ENCODE measurements at places on chromosomes 3 and 15.

DNA sequence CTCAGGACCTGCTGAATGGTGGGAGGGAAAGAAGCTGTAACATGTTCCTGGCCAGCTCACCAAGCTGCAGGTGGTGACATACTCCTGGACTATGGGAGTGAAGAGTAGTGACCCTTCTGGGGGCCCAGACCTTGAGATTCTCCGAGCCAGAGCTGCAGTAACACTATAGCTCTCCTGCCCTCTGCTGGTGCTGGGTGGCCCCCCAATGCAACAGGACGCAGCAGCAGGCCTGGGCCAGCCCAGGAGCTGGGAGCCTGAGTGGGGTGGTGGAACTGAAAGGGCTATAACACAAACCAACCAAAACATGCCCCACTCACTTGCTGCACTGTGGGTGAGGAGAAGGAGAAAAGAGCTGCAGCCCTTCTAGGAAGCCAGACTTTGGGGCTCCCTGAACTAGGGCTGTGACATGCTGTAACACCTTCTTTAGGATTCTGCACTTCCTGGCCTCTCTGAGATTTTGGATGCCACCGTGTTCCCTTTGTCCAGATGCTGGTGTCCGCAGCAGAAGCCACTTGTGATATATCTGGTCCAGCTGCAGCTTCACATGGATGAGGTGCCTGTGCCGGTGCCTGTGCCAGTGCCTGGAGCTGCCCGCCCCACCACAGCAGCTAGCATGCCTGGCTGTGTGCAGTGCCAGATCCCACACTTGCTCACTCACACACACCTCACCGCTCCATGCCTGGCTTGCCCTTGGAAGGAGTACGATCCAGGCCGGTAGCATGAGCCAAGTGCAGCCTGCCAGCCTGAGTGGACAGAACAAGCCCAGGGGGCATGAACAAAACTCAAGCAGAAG, 636.8 kb upstream of the KCNMB2 start:
- no peak for DNase-seq

- DNase-seq = no peak
Observed at GRCh38 chr3:71548705-71549384, 34.7 kb downstream of the FOXP1 start.

- no peak for DNase-seq
Observed at GRCh38 chr15:50871832-50872231, 36.7 kb upstream of the AP4E1 start.

- no peak for DNase-seq
Observed at GRCh38 chr3:172648747-172649146, 62.1 kb downstream of the NCEH1 start.

DNA sequence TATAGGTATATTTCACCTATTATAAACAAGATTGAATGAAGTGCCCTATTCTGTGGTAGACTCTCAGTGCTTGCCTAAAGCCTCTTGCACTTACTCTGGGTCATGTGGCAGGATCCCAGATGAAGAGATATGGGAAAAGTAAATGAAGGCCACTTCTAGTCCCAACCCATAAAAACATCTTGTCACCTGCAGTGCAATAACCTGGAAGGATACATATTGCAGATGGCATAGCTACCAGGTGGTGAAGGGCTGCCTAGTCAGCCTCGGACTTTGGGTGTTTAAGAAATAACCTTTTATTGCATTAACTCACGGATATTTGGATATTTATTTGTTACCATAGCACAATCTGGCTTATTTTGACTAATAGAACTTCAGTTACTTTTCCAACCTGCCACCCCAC, 367.1 kb downstream of the UNC13C start:
- DNase-seq = no peak

GRCh38 chr15:39125904-39126303, 455.0 kb upstream of the THBS1 start:
- no peak for DNase-seq

DNA sequence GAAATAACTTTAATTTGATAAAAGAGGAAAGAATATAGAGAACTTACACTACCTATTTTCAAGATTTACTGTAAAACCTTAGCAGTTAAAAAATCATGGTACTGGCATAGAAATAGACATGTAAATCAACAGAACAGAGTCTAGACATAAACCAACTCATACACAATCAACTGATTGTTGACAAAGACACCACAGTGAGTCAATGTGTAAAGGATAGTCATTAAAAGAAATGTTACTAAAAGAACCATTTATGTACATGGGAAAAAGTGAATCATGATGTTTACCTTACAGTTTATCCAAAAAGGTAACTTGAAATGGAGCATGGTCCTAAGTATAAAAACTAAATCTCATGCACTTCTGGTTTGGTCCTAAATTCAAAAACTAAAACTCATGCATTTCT, 847.4 kb downstream of the IGSF11 start:
- no peak for DNase-seq

GRCh38 chr3:120364821-120365220, 15.7 kb upstream of the LRRC58 start:
- DNase-seq = no peak

DNA sequence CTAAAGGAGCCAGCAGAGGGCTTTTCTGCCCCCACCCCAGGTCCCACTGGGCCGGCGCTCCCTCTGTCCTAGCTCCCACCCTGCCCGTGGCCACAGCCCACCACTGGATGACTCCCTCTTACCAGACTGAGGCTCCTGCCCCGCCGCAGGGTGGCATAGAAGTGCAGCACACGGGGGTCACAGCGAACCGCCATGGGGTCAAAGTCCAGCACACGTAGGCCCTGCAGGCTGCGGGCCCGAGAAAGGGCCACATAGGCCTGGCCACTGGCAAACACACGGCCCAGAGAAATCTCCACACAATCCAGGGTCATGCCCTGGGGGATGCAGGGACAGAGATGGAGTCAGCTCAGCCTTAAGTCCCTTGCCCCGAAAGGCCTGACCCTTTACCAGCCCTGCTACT, 9.0 kb downstream of the PIF1 start:
- no peak for DNase-seq

- no peak for DNase-seq
Observed at GRCh38 chr3:99851955-99852354, 34.3 kb downstream of the CMSS1 start.

DNA sequence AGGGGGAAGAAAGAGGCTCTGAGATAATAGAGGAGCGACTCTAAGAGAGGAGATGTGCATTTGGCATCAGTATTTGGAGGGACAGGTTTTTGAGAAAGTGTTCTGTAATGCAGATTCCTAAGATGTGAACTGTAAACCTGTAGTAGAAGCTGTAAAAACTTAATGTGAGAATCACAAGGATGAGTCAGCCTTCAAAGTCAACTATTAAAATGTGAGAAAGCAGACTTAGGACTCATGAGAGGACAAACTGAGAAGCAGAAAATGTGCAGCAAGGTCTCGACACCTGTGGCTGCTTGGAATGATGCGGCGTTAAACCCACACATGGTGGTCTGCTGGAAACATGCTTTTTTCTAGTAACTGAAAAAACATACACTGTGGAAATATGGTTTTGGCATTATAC, 36.0 kb downstream of the USP13 start:
- DNase-seq = no peak

DNA sequence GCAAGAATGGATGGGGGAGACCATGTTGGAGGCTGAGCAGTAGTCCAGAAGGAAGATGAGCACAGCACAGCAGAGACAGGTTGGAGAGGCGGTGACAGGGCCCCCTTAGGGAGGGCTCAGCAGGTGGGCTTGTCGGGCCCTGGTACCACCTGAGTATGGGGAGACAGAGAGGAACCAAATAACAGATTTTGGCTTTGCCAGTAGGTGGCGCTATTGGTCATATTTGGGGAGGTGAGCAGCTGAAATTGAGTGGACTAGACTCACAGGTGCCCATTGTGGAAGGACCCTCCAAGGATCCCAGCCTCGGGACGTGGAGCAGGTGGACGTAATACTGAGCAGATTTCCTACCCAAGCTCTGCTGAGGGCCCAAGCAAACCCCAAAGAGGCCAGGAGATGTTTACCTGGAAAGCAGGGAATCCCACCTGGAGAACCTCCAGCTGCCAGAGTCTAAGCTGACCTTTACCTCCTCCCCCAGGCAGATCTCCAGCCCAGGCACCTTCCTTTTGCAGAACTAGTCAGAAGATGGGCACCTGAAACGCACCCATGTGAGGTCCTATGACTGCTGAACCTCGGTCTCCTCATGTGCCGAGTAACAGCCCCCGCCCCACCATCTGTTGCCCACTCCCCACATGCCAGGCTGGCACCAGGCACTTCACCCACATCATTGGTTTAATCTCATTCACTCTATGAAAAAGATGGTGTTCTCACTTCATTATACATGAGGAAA, 24.6 kb upstream of the CORO2B start:
- DNase-seq = peak; percentile 16

DNA sequence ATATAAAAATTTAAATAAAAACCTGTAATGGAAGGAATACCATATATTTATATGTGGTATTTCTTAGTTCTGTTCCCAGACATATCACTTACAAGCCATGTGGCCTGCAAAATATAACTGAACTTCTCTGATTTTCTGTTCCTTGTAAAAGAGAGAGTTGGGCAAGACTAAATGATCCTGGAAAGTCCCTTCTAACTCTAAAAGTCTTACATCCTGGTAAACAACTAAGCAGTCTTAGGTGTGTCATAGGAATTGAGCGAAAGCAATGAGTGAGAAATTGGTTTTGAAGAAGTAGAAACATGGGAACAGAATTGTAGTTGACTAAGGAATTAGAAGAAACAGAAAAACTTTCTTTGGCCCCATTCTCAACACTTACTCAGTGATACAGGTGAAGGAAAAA, 25.3 kb upstream of the IL20RB start:
- DNase-seq = no peak

DNA sequence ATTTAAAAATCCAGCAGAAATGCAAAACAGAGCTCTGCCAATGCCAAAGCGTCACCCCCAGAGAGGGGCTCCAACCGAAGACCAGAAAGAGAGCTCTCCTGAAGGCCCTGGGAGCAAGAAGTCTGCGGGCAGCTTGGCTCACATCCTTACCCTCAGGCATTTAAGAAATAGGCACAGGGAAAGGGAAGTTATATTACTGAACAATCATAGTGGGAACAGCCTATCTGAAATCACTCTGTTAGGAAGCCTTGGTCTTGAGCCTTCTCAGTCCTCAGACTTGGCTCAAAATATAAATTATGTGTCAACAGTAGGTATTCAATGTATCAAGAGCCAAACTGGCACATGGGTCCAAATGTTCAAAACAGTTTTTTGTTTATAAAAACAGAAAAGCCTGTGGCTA, 10.3 kb upstream of the PPARG start:
- no peak for DNase-seq

- DNase-seq = no peak
Observed at GRCh38 chr3:83559082-83559481, 1399.7 kb upstream of the CADM2 start.

- no peak for DNase-seq
Observed at GRCh38 chr15:65335278-65336055, 31.0 kb downstream of the RNU5B-1 start.

DNA sequence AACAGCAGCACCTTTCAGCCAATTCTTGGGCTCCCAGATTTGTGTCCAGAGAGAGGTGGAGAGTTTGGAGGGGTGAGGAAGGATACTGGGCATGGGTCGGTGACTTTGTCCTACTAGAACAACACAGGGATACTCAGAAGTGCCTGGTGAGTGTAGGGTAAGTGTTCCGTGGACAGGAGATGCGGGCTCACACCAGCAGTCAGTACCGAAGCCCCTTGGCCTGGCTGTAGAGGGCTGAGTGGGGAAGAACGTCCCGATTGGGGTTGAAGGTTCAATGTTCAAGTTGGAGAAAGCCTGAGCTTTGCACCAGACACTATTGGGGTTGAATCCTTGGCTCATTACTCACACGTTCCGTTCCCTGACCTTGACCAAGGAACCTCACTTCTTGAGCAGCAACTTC, 40.8 kb upstream of the SLC6A11 start:
- no peak for DNase-seq

DNA sequence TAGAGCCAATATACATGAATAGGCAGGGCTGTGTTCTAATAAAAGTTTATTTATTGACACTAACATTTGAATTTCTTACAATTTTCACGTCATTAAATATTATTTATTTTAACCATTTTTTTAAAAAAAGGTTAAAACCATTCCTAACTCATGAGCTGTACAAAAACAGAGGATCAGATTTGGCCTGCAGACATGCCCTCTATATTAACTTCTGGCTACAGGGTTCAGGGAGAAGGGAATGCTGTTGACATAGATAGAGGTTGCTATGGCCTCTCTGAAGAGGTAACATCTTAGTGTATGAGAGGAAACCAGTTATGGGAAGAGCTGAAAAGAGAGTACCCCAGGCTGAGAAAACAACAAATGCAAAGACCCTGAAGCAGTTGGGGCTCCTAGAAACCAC, 19.1 kb upstream of the RAP2B start:
- no peak for DNase-seq

DNA sequence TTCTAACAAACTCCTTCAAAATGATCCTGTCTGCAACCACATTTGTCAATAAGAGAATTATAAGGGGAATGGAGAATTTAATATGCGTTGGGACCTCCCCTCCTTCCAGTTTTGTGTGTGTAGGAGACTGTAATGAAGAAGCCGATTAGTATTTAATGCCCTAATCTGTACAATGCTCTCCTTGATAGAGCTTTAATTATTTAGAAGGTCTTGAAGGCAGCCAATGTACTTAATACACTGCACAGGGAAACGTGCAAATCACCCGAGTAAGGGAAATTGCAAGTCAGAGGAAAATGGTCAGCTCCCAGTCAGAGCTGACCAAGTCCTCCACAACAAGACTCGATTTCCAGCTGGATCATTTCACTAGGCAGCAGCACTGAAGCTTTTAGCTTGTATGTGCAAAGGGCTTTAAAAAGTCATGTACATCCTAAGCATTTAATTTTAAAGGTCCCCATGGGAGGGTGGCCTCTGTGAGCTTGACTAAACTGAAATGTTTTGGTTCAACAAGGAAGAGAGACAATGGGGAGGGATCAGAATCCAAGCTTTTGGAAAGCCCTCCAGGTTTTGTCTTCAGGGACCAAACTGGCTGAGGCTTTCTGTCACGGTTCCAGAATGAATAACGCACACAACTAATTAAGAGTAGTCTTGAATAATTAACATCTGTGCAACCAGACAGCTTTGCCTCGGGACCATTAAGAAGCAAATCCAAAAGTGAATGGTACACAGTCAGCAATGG, 159.8 kb upstream of the MITF start:
- DNase-seq = no peak

DNA sequence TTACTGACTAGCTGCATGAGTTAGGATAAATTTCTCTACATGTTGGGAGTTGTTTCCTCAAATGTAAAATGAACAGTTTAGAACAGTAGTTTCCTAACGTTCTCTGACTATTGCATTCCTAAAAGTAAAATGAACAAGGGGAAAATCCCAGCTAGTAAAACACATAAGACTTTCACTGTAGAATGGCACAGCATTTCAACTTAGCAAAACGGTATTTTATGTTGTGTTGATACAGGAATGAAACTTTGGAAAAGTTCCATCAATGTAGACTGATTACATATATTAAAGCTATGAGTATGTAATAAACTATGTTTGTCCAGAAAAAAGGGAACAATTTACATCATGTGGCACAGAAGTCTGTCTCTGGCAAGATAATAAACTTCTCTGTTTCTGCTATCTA, 297.4 kb upstream of the EPHA3 start:
- no peak for DNase-seq

Measured in NCI-H2029 treated with DMSO at 0.1 percent for 48 hours (cell line).